ENCODE measurements at places on chromosomes 1 and 21.

DNA sequence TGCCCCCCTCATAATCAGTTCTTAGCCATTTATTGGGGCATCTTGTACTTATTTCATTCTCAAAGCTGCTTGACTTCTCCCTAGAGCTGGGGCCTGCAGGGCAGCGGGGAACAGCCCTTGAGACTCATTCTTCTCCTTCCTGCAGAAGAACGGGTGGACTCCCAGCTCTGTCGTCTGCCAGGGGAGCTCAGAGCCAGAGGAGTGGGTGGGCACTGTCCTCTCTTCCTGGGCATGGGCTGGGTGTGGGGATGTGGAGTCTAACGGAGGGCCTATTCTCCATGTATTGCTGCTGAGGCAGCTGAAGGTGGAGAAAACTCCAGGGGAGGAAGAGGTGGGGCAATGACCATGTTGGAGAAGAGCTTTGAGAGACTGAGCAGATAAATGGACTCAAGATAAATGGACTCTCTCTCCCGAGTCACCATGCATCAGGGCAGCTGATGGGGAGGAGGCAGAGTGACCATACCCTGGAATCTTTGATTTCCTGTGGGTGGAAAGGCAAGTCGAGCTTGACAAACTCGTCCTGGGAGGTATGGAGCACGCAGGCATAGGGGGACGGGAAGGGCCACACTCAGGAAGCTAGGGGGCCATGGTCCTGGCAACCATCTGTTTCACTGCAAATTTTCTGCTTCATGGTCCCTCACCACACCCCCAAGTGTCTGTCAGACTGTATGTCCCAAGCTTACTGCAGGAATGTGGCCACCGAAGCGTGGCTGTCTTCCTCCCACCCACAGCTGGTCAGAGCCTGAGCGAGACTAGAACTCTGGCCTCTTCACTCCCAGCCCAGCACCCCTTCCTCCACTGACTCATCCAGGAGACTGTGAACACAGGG, 56.9 kb upstream of the ATP2B4 start:
- no peak for DNase-seq

GRCh38 chr1:19448491-19449439, 36.6 kb downstream of the CAPZB start:
- DNase-seq, result no peak

GRCh38 chr1:212267460-212267859, 17.8 kb upstream of the PPP2R5A start:
- no peak for DNase-seq

DNA sequence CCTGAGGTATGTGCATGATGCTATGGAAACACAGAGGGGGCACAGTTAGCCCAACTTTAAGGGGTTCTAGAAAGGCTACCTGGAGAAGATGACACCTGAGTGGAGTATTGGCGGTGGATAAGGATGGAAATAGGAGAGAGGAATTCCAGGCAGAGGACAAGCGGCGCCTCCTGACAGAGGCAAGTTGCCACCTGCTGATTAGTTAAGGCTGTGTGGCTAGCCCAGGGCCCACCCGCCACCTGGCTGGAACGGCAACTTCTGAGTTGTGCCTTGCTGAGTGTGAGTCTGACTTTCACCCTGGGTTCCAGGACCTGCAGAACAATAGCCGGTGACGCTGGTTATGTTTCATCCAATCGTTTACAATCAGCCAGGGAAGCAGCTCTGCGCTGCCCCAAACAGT, 126.9 kb upstream of the LMO4 start:
- DNase-seq, result no peak

All from stimulated activated CD4-positive, alpha-beta T cell treated with anti-CD3 and anti-CD28 coated beads, Interleukin-4, amount 100 ng/mL, for 48 hours (primary cell).